ENCODE measurements at places on chromosomes 1 and 21.

GRCh38 chr1:1918901-1919303 lies at the start of gene TMEM52:
Gene TMEM52 (minus strand): TSS chr1:1919279. CDS start chr1:1919265, 14 bp downstream.
- no peak for DNase-seq

DNA sequence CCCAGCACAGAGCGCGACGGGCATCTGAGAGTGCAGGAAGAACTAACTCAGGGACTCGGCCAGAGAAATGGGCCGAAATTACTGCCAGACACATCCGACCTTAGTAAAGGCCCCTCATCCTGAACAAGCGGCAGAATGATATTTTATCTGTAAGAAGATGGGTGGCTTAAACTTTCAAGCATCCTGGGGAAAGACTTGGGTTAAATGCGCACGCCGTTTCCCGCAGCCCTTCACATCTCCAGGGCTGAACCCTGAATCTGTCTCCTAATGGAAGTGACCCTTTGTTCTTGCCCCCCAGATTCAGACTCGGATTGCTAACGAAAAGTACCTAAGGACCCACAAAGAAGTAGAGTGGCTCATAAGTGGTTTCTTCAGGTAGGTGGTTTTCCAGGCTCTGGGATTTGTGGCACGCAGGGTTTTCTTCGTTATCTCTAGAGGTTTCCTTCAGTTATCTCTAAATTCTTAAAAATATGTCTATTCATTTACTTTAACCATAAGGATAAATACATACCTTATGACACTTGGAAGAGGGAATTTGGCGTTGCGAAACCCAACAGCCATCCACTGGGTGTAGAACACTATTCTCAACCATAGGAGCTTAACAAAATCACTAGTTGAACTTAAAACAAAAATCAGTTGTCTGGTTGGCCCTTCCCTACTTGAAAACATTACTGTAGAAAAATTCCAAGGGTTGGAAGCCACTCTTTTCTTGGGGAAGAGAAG lies 627 bp downstream of the RIIAD1 start:
- DNase-seq, result no peak

- DNase-seq, result no peak
These were observed 59.4 kb downstream of the SLC30A7 start for GRCh38 chr1:100955322-100955721.

GRCh38 chr1:234602334-234603220 lies 7.4 kb downstream of the IRF2BP2 start:
- no peak for DNase-seq

DNA sequence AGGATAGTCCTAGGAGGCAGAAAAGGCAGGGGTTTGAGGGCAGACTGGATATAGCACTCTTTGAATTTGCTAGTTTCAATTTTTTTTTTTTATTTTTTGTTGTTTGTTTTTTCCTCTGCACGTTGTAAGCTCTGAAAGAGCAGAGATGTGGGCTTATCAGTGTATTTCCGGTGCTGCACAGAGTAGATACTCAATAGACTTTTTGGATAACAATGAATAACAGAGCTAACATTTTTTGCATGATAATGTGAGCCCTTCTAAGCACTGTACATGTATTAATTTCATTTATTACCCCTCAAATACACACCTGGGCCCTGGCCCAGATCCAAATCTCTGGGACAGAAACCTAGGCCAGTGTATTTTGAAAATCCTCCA lies 17.1 kb upstream of the PARP1 start:
- no peak for DNase-seq

DNA sequence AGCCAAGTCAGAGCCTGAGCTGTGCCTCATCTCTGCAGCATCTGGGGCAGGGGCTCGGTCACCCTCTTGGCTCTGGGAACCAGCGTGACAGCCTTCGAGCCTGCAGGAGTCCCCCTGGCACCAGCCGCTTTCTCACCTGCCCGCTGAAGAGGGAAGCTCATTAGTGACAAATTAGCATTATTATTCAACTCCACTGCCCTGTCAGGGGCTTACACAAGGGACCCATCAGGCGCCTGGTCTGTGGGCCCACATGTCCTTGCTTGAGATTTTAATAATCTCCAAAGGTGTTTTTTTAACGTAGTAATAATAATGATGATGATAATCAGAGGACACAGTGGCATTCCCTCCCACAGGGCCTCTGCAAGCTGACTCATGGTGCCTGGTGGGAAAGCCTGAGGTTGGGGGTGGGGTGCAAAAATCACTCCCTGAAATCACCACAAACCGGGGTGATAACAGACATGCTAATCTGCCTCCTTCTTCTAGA lies 98.1 kb upstream of the IGSF21 start:
- no peak for DNase-seq

Data from substantia nigra (tissue), 51 donors.